Progenitor cell of endocrine pancreas (in vitro differentiated cells): ENCODE measurements at places on chromosomes 2 and 18. TPM values are rescaled to one million over a fixed set of nuclear protein-coding genes. Genes with fewer than 3 reads are reported as not detected.

Gene IL36B
- total RNA-seq: not detected in 2 replicates

Gene CRYGC
- total RNA-seq: not detected in 2 replicates

DNA sequence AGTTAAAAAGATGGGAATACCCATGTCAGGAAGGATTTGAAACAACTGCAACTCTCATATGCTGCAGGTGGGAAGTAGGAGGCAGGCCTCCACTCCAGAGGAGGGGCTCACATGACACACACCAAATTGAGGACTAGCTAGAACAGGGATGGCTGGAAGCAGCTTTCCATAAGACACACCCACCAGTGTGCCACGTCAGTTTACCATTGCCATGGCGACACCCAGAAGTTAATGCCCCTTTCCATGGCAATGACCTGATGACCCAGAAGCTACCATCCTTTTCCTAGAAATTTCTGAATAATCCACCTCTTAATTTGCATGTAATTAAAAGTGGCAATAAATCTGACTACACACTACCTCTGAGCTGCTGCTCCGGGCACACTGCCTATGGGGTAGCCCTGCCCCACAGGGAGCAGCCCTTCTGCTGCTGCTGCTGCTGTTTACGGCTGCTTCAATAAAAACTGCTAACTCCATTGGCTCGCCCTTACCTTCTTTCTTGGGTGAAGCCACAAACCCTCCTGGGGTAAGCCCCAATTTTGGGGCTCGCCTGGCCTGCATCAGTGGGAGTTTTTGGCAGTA lies 89.4 kb downstream of the RRM2 start:
- DNase-seq: no peak

- no peak for DNase-seq
These were observed 136.1 kb downstream of the DNER start for GRCh38 chr2:229578052-229578846.

Gene MEP1B
- not detected in 2 replicates for total RNA-seq

DNA sequence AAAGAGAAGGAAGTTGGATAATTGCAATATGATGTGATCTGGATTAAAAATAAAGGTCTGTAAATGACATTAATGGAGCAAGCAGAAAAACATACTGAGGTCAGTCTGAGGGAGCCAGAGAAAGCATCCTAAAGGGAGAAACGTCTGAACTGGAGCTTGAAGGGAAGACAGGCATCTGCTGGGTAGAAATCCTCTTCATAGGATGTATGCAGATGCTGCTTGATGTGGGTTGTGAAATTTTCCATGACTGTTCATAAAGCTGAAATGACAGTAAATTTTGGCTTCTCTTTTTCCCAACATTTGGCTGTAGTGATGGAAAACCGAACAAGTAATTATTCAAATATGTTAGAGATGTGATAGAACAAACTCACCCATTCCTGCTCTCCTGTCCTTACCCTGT lies 287.6 kb downstream of the CAMKMT start:
- no peak for DNase-seq

DNA sequence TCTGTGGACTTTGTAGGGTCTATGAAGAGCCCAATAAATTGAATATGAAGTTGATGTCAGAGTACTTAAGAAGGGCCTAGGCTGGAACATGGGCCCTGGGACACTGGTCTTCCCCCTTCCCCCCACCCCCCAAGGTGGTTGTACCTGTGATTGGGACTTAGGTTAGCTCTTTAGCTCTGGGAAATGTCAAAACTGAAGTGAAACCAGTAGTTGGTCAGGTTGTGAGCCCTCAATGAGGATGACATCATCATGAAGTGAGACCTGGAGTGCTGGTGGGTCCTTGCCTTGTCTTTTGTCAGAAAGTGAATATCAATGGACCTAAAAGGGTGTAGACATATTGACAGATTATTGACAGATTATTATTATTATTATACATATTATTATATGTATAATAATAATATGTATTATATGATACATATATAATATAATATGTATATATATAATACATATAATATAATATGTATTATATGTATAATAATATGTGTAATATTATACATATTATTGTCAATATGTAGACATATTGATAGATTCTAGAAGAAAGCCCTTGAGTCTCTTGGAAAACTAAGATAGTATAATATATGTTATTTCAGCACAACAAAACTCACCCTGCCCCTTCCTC lies 5.4 kb downstream of the MARS2 start:
- DNase-seq: no peak

- no peak for DNase-seq
These were observed 7.5 kb downstream of the LGALSL start for GRCh38 chr2:64461271-64462058.

DNA sequence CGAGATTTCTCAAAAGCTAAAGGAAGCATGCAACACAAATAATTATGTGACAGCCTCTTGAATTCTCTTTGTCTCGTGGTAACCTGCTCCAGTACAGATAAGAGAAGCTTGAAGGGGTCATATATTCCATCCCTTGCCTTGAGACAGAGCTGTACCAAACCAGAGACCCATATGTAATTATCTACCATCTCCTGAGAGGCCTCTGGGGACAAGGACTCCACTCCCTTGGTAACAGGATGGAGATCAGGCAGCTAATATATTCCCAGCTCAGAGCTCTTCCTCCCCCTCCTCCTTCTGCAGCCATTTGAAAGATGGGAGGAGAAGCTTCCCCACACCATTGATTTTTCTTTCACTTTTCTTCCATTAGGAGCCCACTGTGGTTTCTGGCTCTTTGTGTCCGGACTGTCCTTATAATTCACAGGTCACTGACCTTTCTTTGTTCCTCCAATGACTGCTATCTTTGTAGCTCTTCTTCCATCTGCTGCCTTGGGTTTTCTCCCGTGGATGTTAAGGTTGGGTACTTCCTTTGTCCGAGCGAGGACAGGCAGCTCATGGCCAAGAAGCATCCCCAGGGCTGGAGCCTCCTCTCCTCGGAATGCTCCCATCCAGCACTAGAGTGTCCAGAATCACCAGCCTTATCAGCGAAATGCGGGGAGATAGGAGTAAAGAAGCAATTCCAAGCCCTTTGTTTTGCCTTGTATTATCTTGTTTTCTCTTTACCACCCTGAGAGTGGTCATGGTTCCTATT lies 72.6 kb upstream of the STPG4 start:
- no peak for DNase-seq

Gene PSD4
- 27.1 and 30.7 TPM in 2 replicates for total RNA-seq

GRCh38 chr2:166351319-166351718 lies 24.4 kb downstream of the SCN9A start:
- no peak for DNase-seq

Gene TFPI
- 17.5 and 23.5 TPM in 2 replicates for total RNA-seq

Gene LHCGR
- total RNA-seq: not detected in 2 replicates

Gene IL1RL1
- not detected in 2 replicates for total RNA-seq

DNA sequence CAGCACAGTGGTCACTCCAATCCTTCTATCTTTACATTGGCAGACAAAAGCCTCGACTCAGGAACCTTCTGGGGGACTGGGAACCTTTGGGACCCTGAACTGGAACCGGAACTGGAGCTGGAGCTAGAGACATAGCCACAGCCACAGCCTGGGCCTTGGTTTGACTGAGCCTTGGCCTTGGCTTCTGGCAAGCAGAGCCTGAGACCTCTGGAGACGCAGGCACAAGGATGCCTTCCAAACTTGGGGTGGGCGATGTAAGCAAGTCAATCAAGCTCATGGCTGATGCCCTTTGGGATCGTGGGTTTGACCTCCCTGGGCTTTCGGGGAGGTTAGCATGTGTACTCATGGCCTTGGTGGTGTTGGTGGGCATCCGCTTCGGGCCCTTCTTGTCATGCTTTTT lies 619.3 kb downstream of the MBD2 start:
- no peak for DNase-seq

Gene CRACDL
- 1.6 and 2.1 TPM in 2 replicates for total RNA-seq

Gene PDCL3
- 36.8 and 37.1 TPM in 2 replicates for total RNA-seq

- DNase-seq: no peak
These were observed 127.3 kb downstream of the HDAC4 start for GRCh38 chr2:239273280-239274234.
